Right renal pelvis (tissue), 4 donors: ENCODE measurements at places on chromosomes 3 and 15.

- DNase-seq = no peak
Measured at GRCh38 chr15:85008474-85009260, 27.0 kb downstream of the PDE8A start.

DNA sequence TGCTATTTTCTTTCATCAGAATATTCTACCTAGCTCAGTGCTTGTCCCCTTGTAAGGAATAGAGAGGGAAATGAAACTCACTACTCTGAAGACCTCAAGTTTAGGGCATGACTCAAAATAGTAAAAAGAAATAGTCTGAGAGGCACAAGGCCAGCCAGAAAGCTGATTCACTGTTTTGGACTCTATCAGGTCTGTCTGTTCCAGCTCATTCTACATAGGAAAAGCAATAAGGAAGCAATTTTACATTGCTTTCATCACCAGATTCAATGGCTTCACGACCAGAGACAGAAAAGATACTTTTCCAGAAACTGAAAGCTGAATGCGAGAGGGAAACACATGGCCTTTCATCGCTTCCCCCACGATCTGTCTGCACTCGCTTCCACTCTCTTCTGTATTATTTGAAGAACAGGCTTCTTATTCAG lies 276.0 kb downstream of the GBE1 start:
- DNase-seq = no peak

DNA sequence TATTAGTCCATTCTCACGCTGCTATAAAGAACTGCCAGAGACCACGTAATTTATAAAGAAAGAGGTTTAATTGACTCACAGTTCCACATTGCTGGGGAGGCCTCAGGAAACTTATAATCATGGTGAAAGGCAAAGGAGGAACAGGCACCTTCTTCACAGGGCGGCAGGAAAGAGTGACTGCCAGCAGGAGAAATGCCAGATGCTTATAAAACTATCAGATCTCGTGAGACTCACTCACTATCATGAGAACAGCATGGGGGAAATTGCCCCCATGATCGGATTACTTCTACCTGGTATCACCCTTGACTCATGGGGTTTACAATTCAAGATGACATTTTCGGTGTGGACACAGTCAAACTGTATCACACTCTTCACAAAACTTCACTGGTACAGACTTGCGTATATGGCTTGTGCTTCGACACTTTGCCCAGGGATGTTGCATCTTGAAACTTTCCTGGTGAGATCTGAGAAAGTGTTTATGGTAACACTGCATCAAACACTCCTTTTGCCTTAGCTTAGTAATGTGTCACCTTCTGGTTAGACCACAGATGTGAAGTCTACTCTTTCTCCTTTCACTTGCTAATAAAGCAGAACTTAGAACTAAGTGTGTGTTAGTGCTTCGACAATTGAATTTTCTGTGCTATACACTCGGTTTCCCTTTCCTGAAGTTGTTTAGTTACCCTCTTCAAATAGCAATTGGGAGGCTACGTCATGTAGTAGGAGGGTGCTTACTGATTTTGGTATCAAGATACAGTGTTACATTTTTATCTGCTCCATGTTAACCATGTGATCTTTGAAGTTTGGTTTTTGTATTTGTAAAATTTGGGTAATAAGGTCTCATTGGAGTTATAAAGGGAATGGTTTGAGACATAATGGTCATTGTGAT lies 185.7 kb downstream of the LPP start:
- DNase-seq = no peak

- DNase-seq = no peak
Measured at GRCh38 chr15:28153492-28154119, 54.5 kb upstream of the OCA2 start.
